Stimulated activated CD8-positive, alpha-beta memory T cell treated with anti-CD3 and anti-CD28 coated beads, Interleukin-7, amount 100 ng/mL, for 1 hour (primary cell): ENCODE measurements at places on chromosomes 7 and 10.

DNA sequence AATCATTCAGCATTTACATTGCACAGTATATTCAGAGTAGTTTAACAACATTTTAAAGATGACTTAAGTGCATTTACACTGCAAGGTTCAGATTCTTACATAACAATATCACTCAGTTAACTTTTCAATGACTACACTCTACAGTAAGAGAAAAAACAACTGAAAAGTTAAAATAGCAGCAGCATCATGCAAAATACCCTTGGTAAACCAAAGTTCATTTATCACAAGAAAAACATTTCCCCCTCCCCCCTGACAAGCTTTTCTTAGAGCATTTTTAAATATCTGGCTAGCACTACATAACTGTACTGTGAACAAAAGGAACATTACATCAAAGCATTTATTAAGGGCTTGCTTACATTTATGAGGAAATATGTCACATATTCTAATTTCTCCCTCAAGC, 179.5 kb upstream of the HGF start:
- DNase-seq = no peak

GRCh38 chr7:155555116-155555695, 8.8 kb upstream of the CNPY1 start:
- no peak for DNase-seq

GRCh38 chr10:33332183-33333065, 2.0 kb downstream of the NRP1 start:
- no peak for DNase-seq

DNA sequence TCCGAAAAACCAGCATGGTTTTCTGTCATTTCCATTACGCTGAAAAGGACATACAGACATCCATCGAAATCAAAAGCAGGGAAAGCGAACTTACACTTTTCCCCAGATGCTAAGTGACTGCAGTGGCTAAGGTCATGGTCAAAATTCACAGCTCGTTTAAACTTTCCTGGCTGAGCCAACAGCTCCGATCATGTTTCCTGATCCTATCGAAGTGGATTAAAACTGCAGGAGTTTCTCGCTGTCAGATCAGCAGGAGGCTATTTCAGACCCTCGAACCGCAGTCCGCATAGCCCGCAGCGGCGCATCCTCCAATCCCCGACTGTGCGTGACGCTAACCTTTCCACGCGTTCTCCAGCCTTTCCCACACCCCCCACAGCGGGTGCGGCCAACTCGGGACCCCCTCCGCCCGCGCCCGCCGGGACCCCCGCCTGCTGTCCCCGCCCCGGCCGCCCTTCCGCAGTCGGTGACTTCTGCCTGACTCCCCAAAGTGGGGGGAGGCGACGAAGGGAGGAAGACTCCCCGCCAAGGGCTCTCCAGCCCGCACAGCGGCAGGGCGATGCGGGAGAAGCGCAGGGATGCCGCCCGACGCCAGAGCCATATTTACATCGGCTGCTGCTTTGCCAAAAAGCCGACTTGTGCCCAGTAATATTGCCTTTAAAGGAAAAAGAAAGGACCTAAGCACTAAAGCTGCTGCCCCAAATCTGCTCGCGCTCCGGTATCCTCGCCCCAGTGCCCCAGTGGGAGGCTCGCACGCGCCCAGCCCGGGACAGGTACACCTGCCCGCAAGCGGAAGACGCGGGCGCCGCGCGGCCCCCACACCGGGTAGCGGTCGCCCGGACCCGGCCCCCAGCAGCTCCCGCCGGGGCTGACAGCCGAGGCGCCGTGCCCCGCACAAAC, 1.2 kb downstream of the PIP4K2A start:
- DNase-seq = no peak

- DNase-seq = no peak
Measured at GRCh38 chr10:17548770-17549169, 68.4 kb downstream of the HACD1 start.

- DNase-seq = no peak
Measured at GRCh38 chr7:111508387-111508786, 53.9 kb downstream of the IMMP2L start.

GRCh38 chr10:31759124-31759798, 169.4 kb downstream of the ARHGAP12 start:
- peak; percentile 20 for DNase-seq

DNA sequence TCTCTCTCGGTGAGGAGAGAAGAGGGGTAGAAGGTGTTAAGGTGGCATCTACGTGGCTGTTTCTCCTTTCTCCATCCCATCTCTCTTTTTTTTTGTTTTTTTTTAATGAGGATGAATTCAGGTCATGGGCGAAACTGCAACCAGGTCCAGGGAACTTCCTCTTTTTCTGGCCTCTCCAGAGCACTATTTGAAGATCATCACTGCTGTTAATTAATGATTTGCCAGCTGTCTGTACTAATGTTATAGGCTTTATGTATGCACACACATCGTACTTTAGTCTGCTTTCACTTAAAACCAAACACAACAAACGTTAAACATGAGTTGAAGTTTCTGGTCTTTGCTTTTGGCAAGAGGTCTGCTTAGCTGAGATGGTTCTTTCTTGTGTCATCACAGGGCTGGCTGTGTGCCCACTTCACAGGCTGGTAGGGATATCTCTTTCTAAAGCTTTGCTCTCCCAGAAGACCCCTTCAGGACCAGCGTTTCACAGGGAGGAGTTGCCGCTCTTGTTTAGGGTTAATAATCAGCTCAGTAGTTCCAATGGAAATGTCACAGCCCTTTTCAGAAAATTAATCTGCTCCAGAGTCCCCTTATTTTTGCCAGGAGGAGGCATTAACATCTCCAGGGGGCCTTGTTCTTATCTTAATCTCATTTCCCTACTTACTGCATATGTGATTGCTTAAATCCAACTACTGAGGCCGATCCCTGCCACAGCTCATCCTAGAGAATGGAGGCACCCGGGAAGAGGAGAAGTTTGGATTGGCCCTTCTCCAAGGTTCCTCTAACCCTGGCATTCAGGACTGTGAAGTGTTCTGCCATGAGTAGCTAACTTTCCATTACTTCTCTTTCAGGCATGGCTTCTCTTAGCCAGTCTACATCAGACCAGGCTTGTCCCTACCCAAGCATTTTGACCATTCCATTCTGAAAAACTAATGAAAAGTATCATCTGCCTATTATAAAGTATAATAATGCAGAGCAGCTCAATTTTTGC, 273.9 kb upstream of the NFE2L3 start:
- DNase-seq = no peak

- DNase-seq = no peak
Measured at GRCh38 chr7:127953423-127954356, 77.5 kb downstream of the LRRC4 start.

- no peak for DNase-seq
Measured at GRCh38 chr7:99786726-99787335, 2.8 kb upstream of the CYP3A4 start.

DNA sequence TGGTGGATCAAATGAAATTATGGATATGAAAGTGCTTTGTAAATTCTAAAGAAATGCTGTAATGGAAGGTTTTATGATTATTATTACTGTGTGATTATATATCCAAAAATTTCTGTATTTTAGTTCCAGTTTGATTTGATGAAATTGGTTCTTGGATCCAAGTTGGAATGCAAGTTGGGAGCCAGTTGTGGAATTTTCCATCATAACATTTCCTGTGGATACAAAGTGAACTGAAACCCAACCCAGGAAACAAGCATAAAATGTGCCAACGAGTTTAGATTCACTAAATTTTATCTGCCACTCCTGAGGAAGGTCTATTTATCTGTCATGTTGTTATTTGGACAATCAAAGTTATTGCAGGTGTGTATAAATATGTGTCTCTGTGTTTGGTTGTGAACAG, 131.4 kb upstream of the MDFIC start:
- no peak for DNase-seq

- no peak for DNase-seq
Measured at GRCh38 chr7:158085741-158086695, 501.6 kb downstream of the PTPRN2 start.

DNA sequence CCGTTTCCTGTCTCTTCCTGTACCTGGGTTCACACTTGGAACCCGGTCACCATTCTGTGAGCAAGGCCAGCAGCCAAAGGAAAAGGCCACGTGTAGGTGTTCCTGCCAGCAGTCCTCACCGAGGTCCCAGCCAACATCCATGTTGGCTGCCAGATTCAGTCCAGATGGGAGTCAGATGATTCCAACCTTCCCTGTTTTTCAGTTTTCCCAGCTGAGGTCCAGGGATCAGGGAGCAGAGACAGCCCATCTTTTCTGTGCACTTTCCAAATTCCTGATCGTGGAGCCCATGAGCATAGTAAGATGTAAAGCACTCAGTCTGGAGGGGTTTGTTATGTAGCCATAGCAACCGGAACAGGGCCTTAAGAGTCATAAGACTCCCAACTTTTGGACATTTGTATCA, 3.9 kb upstream of the PVRIG start:
- no peak for DNase-seq

DNA sequence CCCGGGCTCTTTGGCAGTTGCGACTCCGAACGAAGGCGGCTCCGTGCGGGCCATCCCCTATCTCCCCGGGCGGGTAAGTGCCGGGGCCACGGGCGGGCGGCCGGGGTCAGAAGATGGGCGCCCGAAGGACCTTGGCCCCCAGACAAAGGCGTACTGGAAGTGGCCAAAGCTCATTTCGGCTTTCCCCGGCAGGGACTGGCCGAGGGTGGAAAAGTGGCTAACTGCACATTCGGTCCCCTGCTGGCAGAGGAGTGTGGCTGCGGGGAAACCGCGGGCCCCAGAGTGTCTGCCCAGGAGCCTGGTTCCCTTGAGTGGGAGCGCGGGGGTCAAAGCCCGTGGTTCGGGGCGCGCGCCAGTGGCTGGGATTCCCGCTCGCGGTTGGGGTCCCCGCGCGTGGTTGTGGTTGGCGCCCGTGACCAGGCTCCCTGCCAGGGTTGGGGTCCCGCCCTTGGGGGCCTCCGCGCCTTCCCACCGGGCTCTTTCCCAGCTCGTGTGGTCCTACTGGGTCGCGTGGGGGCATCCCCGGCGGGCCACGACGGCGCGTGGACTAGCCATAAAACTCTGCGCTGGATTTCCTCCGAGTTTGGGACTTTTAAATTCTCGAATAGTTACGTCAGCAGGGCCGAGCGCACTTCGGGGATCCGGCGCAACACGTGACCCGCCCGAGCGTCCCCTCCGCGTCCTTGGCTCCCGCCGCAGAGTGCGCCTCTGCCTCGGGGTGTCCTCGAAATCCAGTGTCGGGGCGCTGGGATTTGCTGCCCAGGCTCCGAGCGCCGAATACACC, 124.4 kb downstream of the TACC2 start:
- no peak for DNase-seq

DNA sequence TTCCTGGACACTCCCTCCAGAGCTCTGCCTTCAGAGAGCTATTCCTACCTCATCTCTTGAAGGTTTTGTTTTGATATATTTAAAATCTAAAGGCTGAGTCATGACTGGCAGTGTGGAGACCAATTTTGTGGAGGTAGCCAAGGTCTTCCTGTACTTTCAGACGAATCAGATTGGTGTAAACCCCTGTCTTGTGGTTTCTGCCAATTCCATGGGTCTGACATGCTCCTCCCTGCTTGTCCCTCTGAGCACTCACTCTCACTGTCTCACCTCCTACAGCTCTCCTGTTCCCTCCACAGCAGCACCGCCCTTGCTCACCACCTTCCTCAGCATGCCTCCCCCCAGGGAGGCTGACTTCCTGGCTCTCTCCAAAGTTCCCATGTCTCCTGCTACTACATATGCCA, 179.8 kb downstream of the NPSR1 start:
- no peak for DNase-seq

DNA sequence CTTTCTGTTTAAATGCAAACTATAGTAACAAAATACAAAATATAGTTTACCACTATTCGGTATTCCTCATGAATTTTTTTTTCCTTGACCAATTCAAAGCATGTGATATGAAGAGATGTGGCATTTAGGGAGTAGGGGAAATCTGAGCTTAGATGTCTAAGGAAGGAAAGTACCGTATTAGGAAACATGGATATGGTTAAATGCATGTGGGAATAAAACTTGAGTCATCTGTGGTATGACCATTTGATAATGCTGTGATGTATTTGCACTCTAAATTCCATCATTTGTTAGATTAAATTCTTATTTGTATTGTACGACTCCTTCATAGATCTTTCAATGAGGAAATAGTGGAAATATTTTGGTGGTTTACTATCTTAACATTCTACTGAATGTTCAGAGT, 19.7 kb downstream of the AHR start:
- DNase-seq = no peak

GRCh38 chr7:18808026-18808425, 309.4 kb downstream of the TWIST1 start:
- no peak for DNase-seq

GRCh38 chr10:58400609-58401008, 15.4 kb downstream of the TFAM start:
- no peak for DNase-seq

- DNase-seq = no peak
Measured at GRCh38 chr10:32232378-32232777, 114.6 kb downstream of the EPC1 start.

DNA sequence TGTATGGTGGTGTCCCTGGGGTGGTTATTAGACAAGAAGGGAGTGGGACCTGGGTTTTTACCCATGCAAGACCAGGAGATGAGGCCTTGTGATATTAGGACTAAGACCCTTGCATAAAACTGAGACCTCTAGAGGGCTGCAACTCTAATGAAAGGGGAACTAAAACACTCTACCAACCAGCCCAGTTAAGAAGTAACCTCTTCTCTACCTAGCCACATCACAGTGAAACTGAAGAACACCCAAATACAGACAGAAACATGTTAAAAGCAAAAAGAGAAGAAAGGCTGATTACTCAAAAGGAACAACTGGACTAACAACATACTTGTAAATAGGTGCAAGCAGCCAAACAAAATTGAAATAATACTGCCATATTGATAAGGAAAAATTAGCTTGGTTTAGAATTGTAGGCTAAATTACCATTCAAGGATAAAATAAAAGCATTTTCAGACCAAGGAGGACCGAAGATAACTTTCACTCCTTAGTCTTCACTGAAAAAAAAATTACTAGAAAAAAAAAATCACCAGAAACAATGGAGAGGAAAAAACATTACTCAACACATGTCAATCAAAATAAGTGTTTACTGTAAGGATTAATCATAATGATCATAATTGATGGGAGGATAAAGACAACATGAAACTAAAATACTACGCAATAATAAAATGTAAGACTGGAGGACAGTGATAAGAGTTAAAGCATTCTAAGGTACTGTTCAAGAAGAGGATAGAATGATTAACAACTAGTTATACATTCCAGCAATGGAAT, 27.6 kb downstream of the ERLIN1 start:
- no peak for DNase-seq

DNA sequence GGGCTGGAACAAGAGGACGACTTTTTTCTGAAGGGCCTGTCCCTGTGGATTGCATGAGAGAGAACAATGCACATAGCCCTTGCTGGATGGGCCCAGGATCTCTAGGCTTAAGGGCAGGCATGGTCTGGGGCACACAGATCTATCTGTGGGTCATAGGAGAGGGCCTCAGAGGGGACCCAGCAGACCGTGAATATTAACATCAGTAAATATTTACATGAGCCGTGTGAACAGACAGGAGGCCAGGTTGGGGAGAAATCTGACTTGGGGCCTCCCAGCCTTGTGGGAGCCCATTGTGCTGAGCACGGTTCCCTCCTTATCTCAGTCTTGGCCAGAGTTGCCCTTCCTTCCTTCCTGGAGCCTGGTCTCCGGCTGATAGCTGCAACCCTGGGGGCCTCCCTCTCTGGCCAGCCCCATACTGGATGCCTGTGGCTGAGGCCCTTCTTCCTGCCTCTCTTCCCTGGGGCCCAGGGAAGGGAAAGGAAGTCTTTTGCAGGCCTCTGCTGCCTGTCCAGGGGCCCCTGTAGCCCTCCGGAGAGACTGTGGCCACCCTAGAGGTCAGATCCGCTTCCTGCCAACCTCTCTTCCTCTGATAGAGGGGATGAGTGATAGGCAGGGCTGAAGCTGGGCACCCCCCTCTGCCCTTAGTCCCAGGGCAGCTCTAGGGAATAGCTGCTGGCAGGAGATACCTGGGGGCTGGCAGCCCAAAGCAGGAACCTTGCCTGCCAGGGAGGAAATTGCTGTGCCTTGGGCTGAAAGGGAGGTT, 44.5 kb upstream of the TRIM8 start:
- no peak for DNase-seq
